Germinal center (tissue), 1 donor: ENCODE measurements at places on chromosomes 2 and 18.

DNA sequence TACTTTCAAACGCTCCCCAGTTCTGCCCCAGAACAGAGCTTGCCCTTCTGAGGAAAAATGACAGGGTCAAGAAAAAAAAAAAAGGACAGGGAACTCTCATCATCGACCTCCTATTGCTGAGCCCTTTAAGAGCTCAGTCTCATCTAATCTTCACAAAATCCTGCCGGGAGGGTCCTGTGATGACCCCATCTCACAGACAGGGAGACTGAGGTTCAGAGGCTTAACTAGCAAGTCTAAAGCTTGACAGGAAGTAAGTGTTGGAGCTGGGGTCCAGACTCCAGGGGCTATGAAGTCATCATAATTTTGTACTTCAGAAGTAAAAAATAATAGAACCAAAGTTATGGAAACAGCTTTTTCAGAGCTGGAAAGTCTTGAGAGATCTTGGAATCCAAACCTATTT lies 171.1 kb upstream of the MYCN start:
- DNase-seq = no peak

GRCh38 chr2:70901227-70902066 lies 34.3 kb upstream of the ATP6V1B1 start:
- DNase-seq = no peak

GRCh38 chr2:32189011-32189410 lies 23.3 kb downstream of the SLC30A6 start:
- no peak for DNase-seq

- DNase-seq = no peak
These were observed 19.4 kb downstream of the INHBB start for GRCh38 chr2:120365236-120365793.

DNA sequence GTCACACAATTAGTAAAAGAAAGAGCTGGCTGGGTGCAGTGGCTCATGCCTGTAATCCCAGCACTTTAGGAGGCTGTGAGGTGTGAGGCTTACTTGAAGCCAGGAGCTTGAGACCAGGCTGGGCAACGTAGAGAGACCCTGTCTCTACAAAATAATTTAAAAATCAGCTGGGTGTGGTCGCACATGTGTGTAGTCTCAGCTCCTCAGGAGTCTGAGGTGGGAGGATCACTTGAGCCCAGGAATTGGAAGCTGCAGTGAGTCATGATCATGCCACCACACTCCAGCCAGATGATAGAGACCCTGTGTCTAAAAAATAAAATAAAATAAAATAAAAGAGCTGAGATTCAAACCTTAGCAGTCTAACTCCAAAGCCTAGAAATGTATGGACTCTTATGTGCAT lies 39.0 kb upstream of the NEDD4L start:
- DNase-seq = no peak

DNA sequence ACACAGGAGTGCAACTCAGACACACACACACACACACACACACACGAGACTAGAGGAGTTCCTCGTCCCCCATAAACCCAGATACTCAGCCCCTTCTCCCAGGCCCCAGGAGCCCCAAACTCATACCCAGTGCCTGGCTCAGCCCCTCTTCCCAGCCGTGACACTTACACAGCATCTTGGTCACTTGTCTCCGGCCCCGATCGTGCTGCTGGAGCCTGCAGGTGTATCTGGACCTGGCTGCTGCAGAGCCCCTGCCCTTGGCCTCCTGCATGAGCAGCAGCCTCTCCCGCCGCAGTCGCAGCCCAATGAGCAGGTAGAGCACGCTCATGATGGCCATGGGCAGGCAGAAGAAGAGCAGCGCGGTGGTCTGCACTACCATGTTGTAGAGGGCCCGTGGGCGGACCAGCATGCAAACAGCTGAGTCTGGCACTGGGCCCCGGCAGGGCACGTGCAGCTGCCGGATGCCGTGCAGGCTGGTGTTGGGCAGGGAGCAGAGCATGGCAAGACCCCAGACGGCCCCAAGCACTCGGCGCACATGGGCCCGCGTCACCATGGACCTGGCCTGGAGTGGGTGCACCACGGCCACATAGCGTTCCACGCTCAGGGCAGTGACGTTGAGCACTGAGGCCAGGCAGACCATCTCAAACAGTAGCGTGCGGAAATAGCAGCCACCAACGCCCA lies 2.1 kb downstream of the NMUR1 start:
- DNase-seq = no peak

DNA sequence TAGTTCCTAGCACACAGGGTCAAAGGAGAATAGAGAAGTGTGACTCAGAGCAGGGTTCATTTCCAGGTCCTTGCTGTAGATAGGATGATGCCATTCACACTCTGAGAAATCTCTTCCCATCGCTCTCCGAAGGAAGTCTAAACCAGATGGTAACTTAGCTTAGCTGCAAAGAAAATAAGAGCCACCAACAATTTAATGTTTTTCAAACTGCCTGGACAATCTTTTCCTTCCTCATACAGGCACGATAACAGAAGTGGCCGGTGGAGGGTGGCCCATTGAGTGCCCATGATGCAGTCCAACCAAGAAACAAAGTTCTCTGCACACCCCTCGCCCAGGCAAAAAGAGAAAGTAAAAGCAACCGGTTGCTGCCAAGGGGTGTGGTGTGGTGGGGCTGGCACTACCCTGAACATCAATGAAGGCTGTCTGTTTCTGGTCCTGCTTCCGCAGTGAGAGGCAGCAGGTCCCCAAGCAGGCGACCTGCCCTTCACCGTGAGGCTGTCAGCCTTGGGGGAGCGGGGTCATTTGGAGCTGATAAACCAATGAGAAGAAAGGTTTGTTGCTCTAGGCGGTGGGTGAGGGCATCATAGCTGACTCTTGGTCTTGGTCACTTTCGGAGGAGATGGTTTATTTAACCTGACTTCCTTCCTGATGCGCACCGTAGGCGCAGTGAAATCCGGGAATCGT lies 105.6 kb upstream of the CD302 start:
- DNase-seq = peak; percentile 78

- no peak for DNase-seq
These were observed 17.4 kb upstream of the HAAO start for GRCh38 chr2:42809819-42810120.

- DNase-seq = peak; percentile 21
These were observed 65.1 kb downstream of the CUL3 start for GRCh38 chr2:224520064-224520463.

DNA sequence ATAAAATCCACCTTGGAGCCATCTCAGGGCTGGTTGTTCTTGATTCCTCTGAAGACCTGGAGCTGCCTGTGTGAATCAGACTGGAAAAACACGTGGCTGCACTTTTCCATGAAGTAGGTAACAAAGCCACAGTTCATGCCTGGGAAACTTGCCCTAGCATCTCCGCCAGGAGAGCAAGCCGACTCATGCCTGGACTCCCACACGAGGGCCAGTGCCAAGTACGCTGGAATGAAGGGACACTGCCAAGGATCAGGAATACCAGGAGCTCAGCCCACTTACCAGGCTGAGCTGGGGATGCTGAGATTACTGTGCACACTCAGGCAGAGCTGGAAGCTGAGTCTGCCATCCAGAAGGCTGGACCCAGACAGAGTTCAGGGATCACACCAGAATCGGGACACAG lies 10.9 kb upstream of the FHL2 start:
- no peak for DNase-seq

- no peak for DNase-seq
These were observed 234.9 kb upstream of the CYRIA start for GRCh38 chr2:16900405-16901025.

DNA sequence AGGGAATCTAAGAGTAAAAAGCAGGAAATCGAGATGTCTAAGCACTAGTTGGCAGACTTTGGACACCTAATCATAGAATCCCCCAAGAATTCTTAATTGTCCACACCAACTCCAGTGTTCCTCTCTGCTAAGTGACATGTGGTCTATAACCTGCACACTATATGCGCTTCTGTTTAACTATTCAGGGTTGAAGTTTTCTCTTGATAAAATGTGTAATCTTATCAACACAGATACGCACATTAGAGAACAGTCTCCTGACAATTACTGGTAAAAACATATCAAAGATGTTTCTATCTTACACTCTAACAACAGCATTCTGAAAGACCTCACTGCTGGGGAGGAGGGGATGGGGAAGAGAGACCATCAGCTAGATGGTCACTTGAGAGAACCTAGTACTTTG lies 3.9 kb downstream of the ABCB11 start:
- DNase-seq = no peak

GRCh38 chr18:7305416-7305815 lies 74.5 kb downstream of the LRRC30 start:
- DNase-seq = no peak

DNA sequence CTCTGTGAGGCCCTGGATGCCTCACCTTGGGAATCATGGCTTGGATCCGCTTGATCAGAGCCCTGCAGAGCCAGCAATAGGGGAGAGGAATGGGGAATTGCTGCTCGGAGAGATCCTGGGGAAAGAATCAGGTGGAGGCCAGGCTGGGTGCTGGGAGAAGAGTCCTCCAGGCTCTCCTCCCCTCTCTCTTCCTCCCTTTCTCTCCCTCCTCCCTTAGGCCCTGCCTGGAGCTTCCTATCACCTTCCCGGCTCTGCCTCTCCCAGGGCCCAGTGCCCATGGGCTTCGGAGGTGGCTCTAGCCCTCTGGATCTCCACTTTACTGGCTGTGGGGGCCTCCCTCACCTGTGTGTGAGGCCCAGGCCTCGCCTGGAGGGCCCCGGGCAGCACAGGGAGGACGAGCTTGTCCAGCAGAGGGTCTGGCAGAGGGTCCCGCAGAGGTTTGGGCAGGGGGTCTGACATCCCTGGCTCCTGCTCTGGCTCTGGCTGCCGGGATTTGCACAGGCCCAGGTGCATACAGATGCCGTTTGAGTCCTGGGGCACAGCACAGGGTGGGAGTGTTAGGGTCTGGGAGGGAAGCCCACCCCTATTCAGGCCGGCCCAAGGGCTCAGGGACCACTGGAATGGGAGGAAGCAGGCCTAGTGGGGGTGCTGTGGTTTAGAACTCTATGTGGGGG lies 2.6 kb downstream of the SFTPB start:
- DNase-seq = no peak

DNA sequence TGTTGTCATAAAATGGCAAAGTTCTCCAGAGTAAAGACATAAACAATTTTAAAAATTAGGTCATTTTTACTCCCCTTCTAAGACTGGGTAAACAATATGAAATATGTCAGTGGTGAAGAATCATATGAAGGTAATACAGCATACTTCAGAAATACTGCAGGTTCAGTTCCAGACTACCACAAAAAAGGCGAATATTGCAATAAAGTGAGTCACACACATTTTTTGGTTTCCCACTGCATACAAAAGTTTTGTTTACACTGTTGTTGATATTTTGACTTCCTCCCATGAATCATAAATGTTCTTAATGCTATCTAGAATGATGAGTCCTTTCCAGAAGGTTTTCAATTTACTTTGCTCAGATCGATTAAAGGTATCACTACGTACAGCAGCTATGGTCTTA lies 73.5 kb downstream of the SMC6 start:
- no peak for DNase-seq

- DNase-seq = no peak
These were observed 272.6 kb upstream of the UBE2E3 start for GRCh38 chr2:180707884-180708205.

DNA sequence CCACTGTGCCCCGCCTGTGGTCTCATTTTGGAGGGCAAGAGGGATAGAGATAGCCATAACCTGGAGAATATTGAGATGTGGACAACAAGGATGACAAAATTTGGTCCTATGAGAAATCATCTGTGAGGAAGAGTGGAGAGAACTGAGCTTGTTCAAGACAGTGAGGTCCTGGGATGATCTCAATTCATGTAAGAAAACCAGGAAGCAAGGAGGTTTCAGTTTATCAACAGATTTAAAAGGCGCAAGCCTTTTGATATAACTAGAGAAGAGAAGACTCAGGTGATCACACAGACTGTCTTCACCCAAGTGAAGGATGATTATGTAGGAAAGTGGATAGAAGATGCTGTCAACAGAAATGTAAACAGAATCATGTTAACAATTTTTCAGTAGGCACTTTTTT lies 39.1 kb downstream of the PCBP1 start:
- DNase-seq = no peak

- DNase-seq = no peak
These were observed 54.7 kb downstream of the ASAP2 start for GRCh38 chr2:9261231-9261883.

DNA sequence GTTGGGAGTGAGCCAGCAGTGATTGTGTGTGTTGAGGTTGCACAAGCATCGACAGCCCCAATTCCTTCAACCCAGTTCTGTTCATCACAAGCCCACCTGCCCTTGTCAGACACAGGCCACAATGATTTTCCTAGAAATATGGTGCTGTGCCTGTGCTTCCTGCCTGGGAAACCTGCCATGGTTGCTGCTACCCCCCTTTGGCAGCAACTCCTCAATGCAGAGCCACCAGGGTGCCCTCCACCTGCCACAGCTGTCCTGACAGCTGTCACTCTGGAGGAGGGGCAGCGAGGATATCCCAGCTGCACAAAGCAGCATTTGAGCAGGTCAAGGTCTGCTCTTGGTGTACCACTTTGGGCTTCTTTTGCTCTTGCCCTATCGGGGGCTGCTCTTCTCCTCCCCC lies 27.1 kb downstream of the SMIM21 start:
- DNase-seq = no peak

- no peak for DNase-seq
These were observed 163.4 kb downstream of the UBE2E3 start for GRCh38 chr2:181143790-181144300.

- no peak for DNase-seq
These were observed 25.4 kb upstream of the RHOB start for GRCh38 chr2:20421336-20421987.

DNA sequence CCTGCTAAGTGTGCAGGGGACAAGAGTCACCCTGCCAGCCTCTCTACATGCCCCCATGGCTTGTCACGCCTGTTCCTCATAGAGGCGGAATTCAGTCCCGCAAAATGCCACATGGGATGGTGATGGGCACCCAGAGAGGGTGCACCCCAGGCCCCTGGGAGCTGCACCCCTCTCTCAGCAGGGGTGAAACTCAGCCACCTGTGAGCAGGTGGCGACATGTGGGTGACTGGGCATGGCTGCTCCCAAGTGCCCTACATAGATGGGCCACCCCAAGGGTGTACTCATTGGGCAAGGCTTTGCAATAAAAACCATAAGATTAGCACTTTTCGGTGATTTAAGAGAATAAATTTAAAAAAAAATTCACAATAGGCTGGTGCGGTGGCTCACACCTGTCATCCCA lies 6.3 kb downstream of the HS6ST1 start:
- no peak for DNase-seq

DNA sequence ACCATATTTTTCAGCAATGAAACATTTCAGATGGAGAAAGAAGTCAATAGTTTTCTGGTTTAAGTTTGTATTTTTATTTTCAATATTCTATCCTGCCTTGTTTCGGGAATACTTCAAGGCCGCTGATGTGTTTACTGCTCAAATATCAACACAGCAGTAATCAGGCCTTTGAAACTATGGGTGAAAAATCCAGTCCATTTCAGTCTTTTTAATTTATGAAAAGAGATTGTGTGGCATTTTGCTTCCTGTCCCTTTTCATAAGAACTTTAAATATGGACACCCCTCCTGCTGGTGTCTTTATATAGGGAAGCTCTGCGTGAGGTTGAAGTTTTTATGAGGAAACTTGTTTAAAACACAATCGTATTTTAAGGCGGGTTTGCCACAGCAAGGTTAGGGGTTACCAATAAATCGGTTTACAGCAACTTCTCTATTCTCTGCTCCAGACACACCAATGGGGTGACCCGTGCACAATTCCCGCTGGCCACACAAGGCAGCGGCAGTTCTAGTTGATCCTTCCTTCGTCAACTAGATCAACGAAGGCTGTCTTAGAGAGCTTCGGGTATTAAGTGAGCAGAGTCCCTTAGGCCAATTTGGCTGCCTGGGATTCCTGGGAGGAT lies 1.2 kb upstream of the TANC1 start:
- DNase-seq = no peak

- no peak for DNase-seq
These were observed 39.6 kb downstream of the TTC39C start for GRCh38 chr18:24054130-24054529.

- DNase-seq = peak; percentile 23
These were observed 423.8 kb upstream of the MEX3C start for GRCh38 chr18:51621113-51621863.
